ENCODE measurements at places on chromosomes 4 and X. TPM values are rescaled to one million over a fixed set of nuclear protein-coding genes. Genes with fewer than 3 reads are reported as not detected.

- no peak for DNase-seq
- peak overlapping the region; percentile 21 for H3K27ac ChIP-seq
- H3K27me3 ChIP-seq = no peaks in the 10 kb centered on the region
Measured at GRCh38 chr4:169615467-169616106, 3.2 kb upstream of the NEK1 start.

GRCh38 chrX:48957477-48957826 is at the start of gene OTUD5:
Gene OTUD5 (minus strand): TSS chrX:48957607. CDS start chrX:48957570, 37 bp downstream.
- H3K36me3 ChIP-seq = peaks cover 1% of the 10 kb centered on the region
- peak within 1 kb of the TSS; percentile 100 for H3K4me3 ChIP-seq
- DNase-seq = peak; percentile 23
- peak within 1 kb of the TSS; percentile 100 for H3K27ac ChIP-seq

DNA sequence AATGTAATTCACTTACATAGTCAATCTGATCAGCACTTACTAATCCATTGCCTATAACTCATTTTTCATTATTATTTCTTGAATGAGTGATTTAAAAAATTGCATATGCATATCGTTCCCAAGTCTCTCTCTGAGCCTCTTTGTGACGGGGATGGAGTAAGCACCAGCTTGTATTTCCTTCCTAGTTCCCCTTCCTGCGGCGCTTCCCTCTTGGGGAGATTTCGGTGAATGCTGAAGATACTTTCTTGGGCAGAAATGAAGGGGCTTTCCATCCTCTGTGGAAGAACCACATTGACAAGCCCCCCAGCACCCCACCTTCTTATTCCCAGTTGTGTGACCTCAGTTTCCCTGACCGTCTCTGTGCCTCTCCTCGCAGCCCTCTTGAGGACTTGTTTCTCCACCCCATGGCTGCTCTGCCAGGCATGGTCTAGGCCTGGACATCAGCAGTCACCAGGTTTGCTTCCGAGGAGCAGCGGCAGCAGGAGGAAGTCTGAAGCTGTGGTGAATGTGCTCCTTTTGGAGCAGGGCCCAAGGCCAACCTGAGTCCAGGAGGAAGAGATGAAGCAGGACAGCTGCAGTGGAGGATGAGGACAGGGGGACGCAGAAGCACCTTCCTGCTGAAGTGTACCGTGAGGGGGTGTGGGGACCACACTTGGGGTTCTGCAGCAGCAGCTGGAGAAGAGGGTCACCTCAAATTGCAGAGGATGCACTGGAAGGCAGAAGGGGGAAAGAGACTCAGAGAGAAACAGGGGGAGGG is 124.9 kb downstream of the IRF2 start:
- no peak overlapping the region for H3K4me3 ChIP-seq
- H3K36me3 ChIP-seq = no peaks in the 10 kb centered on the region
- peaks cover 33% of the 10 kb centered on the region for H3K4me1 ChIP-seq
- no peak for DNase-seq

GRCh38 chr4:127783955-127784770 is 2.0 kb downstream of the HSPA4L start:
- H3K27ac ChIP-seq = no peak overlapping the region
- H3K4me3 ChIP-seq = peak overlapping the region; percentile 86
- no peaks in the 10 kb centered on the region for H3K36me3 ChIP-seq
- DNase-seq = no peak
- peaks cover 11% of the 10 kb centered on the region for H3K4me1 ChIP-seq

DNA sequence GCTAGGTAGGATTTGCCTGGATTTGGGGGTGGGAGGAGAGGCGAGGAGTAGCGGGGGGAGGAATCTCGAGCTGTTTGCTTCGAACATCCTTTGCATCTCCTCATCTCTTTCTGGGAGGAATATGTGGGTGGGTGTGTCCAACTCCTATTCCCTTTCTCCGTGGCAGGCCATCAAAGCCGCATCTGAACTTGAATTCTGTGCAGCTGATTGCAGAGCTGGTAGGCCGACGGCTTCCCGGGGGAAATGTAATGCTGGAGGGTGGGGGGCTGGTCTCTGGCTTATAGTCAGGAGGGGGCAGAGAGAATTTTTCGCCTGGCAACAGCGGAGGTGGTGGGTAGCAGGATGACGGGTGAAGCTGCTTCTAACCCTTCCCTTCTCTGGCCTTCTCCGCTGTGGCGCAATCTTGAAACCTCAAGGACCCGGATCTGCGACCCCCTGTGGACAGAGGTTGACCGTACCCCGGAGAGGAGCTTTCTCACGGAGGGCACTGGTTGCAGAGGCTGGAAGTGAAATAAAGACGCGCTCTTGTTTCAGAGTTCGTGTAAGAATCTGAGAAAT is 628 bp downstream of the ZCCHC12 start:
- H3K27ac ChIP-seq = peak overlapping the region; percentile 88
- H3K36me3 ChIP-seq = no peaks in the 10 kb centered on the region
- peaks cover 3% of the 10 kb centered on the region for H3K4me1 ChIP-seq
- peaks cover 55% of the 10 kb centered on the region for H3K27me3 ChIP-seq
- DNase-seq = peak; percentile 16

GRCh38 chr4:145755802-145756201 is 75.9 kb downstream of the C4orf51 start:
- no peaks in the 10 kb centered on the region for H3K27me3 ChIP-seq
- peaks cover 12% of the 10 kb centered on the region for H3K36me3 ChIP-seq
- H3K4me1 ChIP-seq = no peaks in the 10 kb centered on the region
- H3K27ac ChIP-seq = no peak overlapping the region
- no peak overlapping the region for H3K4me3 ChIP-seq
- DNase-seq = no peak

DNA sequence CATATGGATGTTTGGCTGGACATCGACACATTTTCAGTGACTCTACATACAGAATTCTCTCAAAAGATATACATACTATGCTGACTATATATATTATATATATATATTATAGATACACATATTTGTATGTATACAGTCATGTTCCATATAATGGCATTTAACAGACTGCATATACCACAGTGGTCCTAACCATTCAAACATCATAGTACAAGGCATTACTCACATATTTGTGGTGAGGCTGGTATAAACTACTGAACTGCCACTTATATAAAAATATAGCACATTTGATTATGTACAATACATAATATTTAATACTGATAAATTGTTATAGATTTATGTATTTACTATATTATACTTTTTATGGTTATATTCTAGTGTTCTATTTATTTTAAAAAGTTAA is 168.5 kb downstream of the IL15 start:
- H3K27me3 ChIP-seq = no peaks in the 10 kb centered on the region
- H3K4me3 ChIP-seq = no peak overlapping the region
- DNase-seq = no peak
- H3K4me1 ChIP-seq = no peaks in the 10 kb centered on the region
- H3K36me3 ChIP-seq = no peaks in the 10 kb centered on the region

- DNase-seq = no peak
- H3K36me3 ChIP-seq = no peaks in the 10 kb centered on the region
- peaks cover 9% of the 10 kb centered on the region for H3K27me3 ChIP-seq
- no peak overlapping the region for H3K4me3 ChIP-seq
- H3K27ac ChIP-seq = no peak overlapping the region
- H3K4me1 ChIP-seq = peaks cover 2% of the 10 kb centered on the region
Measured at GRCh38 chr4:184511156-184511555, 36.8 kb upstream of the IRF2 start.

The NPY2R gene
- total RNA-seq = not detected

The HSPA4L gene
- total RNA-seq = 3.5 TPM

The FOXP3 gene
- 0.33 TPM for total RNA-seq
